ENCODE measurements at places on chromosomes 13 and 19.
A peak's percentile ranks its signal among the peaks of the same experiment; 100 is the strongest.

- DNase-seq, result no peak
These were observed 88.1 kb downstream of the SLC7A1 start for GRCh38 chr13:29507356-29507755.

DNA sequence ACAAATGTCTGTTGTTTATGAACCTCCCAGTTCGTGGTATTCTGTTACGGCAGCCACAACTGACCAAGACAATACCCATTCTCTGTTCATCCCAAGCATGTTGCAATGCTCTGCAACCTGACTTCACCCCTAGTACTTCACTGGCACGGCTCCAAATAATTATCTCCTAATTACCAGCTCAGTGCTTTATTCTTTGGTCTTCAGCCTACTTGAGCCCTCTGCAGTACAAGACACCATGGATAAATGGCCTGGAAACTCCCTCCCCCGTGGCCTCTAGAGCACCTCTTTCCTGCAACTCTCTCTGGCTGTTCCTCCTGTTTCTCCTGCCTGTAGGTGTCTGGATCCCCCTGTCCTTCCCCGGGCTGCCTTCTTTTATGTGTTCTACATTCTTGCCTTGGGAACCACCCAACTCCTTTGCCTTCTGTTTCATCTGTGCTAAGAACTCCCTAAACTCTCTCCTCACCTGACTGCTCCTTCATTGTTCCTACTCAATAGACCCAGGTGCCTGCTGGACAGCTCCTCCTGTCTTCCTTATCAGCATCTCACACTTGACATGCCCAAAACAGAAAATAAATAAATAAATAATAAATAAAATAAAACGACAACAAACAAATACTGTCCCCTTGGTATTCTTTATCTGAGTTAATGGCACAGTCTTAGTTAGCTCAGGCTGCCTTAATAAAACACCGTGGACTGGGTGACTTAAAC is 200.4 kb upstream of the IPO5 start:
- no peak for DNase-seq

DNA sequence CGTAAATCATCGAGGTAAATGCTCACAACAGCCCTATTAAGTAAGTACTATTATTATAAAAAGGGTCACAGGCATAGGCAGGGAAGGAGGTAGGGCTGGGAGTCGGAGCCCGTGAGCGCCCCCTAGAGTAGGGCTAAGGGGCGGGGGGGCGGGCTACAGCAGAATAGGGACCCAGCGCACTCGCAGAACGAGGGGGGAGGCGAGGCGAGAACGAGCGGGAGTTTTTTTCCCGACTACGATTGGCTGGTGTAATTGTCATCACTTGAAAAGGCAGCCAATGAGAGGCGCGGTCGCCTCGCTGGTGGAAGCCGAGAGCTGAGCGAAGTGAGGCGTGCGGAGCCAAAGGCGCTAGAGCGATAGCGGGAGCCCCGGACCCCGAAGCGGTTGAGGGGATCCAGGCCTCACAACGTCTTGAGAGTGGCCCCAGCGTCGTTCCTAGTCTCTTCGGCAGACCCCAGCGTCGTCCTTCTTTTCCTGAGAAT is 24.2 kb downstream of the KEAP1 start:
- DNase-seq, result peak; percentile 87

- DNase-seq, result no peak
These were observed 5.2 kb downstream of the LAIR2 start for GRCh38 chr19:54507824-54508223.

DNA sequence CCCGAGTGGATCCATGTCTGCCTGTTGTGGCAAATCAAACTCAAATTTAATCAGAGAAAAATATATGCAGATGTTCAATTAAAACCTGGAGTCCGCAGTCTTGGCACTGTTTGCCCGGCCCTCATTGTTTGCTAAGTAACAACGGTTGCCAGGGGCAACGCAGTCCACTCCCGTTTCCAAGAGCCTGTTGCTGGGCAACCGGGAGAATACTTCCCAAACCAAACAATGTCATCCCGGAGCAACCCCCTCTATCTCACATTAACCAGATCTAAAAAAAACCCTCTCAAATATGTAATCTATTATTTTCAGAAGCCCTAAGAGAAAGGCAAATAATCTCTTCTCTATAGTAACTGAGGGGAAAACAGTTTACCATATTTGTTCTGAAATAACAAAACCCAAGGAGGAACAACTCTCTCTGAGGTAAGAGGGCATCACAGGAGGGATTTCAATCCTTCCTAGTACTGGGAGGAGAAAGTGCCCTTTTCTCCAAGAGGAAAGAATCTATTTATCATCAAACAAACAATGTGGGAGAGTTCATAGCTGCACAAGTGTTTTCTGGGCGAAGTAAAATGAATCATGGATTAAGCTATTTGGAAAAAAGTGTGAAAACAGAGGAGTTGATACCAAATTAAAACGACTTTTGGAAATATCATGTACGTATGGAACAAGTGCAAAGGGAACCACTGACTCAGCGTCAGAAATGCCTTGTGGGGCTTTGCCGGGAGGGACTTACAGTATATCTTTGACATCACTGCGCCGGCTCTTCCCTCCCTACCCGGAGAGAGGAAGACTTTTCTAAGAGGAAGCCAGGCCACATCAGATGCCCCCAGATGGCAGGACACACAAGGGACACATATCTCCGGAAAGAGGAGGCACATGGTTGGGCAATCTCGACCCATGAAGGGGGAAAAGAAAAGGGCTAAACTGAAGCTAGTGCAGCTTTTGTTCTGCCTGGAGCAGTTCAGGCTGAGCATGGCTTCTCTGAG is 43.3 kb downstream of the RFX2 start:
- DNase-seq, result peak; percentile 94

- DNase-seq, result no peak
These were observed 33.1 kb downstream of the CAPN12 start for GRCh38 chr19:38710928-38711725.

- DNase-seq, result no peak
These were observed 3.7 kb downstream of the TMC4 start for GRCh38 chr19:54169149-54169740.

DNA sequence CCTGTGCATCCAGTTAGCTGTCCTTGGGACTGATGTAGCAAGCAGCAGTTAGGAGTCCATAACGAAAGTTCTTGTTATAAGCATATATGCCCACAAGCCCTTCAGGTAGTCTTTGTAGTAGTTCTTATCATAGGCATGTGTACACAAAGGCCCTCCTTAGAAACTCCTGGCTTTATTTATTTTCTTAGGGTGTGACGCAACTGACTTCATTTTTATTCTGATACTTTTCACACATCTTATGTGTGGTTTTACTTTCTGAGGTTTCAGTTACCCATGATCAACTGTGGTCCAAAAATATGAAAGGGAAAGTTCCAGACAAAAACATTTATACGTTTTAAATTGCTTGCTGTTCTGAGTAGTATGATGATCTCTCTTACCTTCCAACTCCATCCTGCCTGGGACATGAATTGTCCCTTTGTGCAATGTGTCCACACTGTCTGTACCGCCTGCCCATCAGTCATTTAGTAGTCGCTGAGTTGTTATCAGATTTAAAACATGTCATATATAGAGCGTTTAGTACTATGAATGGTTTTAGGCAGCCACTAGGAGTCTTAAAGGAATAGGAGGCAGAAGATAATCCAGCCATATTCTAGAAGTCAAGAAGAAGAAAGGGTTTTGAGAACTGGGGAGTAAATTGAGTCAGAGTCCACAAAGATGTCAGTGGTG is 19.4 kb downstream of the GPC5 start:
- no peak for DNase-seq

GRCh38 chr13:112525356-112525945 is 62.5 kb downstream of the TUBGCP3 start:
- DNase-seq, result no peak

DNA sequence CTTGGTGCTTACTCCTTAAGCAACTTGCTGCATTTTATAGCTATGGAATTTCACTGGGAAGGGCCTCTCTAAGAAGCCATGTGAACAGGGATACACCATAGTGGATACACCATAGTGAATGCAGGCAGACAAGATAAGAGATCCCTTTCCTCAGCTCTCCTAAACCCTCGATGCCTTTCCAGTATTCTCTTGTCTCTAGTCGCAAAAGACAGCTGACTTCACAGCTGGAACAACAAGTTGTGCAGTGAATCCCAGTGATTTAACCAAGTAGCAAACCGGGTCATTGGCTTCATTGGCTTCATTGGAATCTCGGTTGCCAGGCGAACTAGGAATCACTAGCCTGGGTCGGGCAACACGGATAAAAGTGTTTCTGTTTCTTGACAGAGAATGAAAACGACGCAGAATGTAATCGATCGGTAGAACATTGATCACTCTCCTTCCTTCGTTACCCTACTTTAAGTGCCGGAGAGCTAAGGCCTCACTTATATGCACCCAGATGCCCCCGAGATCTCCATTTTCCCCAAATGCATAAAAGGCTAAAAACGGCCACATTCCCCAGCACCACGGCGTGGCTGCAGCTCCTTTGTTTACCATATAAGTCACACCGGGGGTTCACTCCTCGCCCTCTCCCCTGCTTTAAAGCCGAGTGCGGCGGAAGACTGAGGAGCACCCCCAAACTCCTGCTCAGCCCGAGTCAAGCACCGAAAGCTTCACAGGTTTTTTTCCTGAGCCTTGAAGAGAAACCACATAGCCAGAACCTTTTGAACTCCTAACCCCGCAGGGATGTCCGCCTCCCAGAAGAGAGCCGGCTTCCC is 674 bp downstream of the TRPC4 start:
- peak; percentile 41 for DNase-seq

- DNase-seq, result no peak
These were observed 3.0 kb upstream of the GRAMD1A start for GRCh38 chr19:34997071-34997617.

DNA sequence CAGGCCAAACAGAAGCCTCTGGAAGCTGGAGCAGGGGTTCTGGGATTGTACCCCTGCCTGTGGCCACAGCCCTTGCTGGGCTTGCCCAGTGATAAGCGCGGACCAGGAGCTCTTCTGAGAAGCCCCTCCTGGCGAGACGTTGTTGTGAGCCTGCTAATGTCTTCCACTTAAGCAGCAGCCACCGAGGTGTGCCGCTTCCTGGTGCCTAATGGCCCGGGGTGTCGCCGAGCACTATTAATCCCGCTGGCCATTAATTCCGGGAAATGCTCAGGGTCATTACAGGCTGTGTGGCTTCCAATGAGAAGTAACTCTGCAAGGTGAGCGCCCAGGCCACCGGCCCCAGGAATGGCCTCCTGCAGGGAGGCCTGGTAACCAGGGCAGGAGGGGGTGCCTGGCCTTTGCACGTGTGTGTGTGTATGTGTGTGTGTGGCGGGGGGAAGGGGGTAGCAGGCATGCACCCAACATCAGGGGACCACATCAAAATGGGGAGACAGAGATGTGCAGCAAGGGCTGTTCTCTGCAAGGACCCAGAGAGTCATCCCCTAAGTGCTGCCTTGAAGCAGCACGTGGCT is 175.0 kb downstream of the URI1 start:
- no peak for DNase-seq

- DNase-seq, result no peak
These were observed 2.9 kb upstream of the PPP6R1 start for GRCh38 chr19:55261671-55262126.

DNA sequence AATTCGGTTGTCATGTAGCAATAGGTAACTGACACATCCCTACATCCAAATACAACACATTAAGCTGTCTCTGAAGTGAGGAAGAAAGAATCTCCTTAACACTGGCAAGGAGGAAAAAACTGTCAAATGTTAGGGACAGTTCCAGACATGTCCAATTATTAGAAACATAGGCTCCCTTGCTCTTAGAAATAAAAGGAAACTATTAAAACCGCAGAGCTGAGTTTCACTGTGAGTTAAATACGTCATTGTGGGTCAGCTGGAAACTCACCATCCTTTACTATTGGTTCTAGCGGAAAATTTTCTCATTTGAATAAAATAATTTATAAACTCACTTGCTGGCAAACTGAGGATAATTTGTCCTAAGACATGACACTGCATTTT is 40.7 kb downstream of the STARD13 start:
- no peak for DNase-seq

GRCh38 chr13:21882766-21883165 is 211.9 kb downstream of the FGF9 start:
- DNase-seq, result no peak

GRCh38 chr13:50829896-50830295 is 13.6 kb downstream of the DLEU7 start:
- peak; percentile 87 for DNase-seq

- peak; percentile 57 for DNase-seq
These were observed 26.2 kb downstream of the OPA3 start for GRCh38 chr19:45558399-45558878.

DNA sequence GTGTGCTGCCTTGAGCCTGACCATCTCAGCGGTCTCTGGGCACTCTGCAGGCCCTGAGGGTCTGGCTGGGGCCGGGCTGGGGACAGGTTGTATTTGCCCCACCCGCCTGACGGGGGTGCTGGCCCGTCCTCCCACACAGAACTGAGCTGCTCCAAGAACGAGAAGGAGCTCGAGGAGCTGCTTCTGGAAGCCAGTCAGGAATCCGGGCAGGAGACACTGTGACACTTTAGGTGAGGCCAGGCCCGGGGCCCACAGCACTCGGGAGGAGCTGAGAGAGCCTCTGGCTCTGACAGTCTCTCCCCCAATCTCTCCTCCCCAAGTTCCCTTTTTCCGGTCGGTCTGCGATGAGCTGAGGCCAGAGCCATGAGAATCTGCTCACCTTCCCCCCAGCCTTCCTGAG is 14.5 kb downstream of the NKPD1 start:
- no peak for DNase-seq

DNA sequence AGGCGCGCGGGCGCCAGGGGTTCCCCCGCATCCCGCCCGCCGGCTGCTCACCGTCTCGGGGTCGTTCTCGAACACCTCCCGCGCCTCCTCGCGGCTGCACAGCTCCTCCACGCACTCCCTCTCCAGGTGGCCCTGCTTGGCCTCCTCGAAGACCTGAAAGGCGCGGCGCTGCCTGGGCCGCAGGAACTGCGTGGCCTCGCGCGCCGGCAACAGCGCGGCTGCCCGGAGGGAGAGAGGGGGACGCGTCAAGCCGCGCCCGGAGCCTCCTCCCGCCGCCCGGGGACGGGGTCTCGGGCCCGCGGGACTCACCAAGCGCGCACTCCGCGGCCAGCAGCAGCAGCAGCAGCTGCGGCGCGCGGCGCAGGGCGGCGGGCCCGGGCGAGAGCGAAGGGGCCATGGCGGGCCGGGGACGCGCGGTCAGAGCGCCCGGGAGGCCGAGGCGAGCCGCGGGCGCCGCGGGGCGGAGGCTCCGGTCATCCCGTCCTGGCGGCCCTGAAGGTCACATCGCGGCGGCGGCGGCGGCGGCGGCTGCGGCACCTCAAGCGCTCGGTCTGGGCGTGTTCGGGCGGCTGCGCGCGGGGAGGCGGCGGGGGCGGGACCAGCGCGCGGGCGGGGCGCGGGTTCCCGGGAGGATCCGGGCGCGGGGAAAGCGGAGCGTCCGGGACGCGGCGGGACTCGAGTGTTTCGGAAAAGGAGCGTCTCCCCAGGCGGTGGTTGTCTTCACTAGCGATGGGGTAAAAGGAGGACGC is at the start of gene GAS6:
GAS6 (minus strand) TSS at position 553 of the 749 bp plus-strand sequence; CDS start at position 397, 156 bp downstream.
- DNase-seq, result peak; percentile 81

- no peak for DNase-seq
These were observed 48.7 kb downstream of the ESD start for GRCh38 chr13:46748300-46748699.

- DNase-seq, result no peak
These were observed 5.0 kb upstream of the ONECUT3 start for GRCh38 chr19:1748115-1748872.

GRCh38 chr13:26784704-26785639 is 24.4 kb upstream of the GPR12 start:
- no peak for DNase-seq

- DNase-seq, result no peak
These were observed 10.3 kb downstream of the C19orf81 start for GRCh38 chr19:50659318-50660087.

GRCh38 chr19:14310055-14310454 is 71.2 kb upstream of the ADGRE5 start:
- no peak for DNase-seq

- DNase-seq, result no peak
These were observed 25.9 kb downstream of the PRAM1 start for GRCh38 chr19:8476524-8476923.

Measured in adipocyte (in vitro differentiated cells).